ENCODE measurements at places on chromosomes 2 and 18.
A peak's percentile ranks its signal among the peaks of the same experiment; 100 is the strongest.

DNA sequence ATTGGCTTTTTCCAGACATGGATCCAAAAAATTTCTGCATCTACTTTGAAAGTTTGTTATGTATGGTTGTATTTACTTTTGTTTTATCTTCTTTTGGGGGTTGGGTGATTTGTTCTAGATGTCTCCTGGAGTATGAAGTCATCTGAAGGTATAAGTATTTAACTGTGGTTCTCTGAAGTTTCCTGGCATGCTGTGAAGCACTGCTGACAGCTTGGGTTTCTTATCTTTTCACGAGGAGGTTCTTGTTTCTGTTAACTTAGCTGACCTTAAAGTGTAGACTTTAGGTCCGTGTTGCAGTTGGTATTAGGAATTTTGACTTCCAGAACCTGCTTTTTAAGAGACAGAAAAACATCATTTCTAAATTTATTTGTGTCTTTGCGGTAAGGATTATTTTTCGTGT is 15.9 kb downstream of the GLS start:
- DNase-seq = no peak

DNA sequence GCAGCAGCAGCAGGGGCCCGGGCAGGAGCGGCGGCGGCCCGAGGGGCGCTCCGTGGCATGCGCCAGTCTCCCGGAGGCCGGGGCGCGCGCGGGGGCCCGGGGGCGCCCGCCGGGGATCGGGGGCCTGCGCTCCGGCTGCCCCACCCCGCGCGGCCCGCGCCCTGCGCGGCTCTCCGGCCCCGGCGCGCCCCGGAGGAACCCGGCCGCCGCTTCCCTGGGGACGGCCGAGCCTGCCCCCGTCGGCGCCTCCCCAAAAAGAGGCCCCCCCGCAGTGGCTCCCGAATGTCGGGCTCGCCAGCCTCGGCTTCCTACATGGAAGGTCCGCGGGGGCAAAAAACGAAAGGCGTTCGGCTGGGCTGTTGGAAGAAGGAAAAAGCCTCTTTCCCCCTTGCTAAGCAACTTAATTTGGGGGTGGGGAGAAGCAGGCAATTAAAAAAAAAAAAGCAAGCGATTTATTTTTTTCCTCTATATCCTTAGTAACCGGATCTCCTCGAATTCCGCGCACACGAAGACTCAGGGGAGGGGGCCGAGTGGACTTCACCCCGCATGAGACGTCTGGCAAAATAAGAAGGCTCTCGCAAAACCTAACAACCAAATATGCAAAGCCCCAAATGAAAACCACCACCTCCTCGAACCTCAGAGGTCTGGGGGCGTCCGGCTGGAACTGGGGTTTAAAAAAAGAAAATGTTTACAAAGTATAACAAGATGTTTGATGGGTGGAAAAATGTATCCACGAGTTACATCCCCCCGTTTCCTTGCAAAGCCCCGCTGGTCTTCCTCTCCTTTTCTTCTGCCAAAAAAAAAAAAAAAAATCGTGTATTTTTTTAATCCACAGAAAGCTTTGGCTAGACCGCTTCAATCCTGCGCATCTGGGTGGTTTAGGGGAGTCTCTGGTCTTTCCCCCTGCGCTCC is at the start of gene SMAD7:
TSS of gene SMAD7 (minus strand) at position 430 of the 912 bp plus-strand sequence. CDS start 541 bp downstream, outside the sequence.
- no peak for DNase-seq

GRCh38 chr2:191783416-191783815 is 63.5 kb downstream of the CAVIN2 start:
- DNase-seq = no peak

- DNase-seq = no peak
These were observed 49.1 kb upstream of the PIK3C3 start for GRCh38 chr18:41905786-41906527.

- DNase-seq = no peak
These were observed 1508.7 kb upstream of the TMEFF2 start for GRCh38 chr2:193703411-193703810.

- DNase-seq = no peak
These were observed 1.9 kb downstream of the BMPR2 start for GRCh38 chr2:202378001-202378400.

- no peak for DNase-seq
These were observed 54.3 kb downstream of the HAUS1 start for GRCh38 chr18:46158499-46158898.

- DNase-seq = no peak
These were observed 42.2 kb downstream of the KLHL14 start for GRCh38 chr18:32730620-32731091.

DNA sequence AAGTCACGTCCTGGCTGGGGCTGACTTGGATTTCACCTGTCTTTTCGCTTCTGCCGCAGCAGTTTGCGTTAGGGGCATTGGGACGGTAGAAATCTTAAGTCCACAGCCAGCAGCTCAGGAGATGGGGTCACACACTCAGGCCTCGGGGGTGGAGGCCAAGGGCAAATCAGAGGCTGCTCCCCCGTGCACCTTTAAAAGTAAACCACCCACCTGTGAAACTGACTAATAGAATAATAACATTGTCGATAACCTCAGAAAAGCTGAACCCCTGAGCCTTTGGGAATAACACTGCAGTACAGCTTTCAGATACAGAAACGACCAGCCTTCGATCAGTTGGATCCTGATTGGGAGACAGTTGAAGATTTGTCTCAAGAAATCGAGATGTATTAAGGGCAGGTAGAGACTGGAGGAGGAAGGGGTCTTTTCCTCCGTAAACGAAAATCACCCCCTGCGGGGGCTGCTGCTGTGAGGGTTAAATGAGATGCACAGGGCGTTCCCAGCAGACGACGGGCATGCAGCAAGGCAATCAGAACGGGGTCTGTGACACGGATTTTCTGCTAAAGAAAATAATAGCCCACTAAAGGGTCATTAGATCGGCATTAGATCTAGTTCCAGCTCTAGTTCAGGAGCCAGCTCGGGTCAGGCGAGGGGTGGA is 16.4 kb upstream of the NFATC1 start:
- DNase-seq = no peak

GRCh38 chr2:64501946-64502345 is 22.2 kb upstream of the AFTPH start:
- DNase-seq = no peak

- DNase-seq = no peak
These were observed 448.7 kb downstream of the ERBB4 start for GRCh38 chr2:212089873-212090272.

- no peak for DNase-seq
These were observed 42.9 kb downstream of the ADI1 start for GRCh38 chr2:3476321-3476984.

DNA sequence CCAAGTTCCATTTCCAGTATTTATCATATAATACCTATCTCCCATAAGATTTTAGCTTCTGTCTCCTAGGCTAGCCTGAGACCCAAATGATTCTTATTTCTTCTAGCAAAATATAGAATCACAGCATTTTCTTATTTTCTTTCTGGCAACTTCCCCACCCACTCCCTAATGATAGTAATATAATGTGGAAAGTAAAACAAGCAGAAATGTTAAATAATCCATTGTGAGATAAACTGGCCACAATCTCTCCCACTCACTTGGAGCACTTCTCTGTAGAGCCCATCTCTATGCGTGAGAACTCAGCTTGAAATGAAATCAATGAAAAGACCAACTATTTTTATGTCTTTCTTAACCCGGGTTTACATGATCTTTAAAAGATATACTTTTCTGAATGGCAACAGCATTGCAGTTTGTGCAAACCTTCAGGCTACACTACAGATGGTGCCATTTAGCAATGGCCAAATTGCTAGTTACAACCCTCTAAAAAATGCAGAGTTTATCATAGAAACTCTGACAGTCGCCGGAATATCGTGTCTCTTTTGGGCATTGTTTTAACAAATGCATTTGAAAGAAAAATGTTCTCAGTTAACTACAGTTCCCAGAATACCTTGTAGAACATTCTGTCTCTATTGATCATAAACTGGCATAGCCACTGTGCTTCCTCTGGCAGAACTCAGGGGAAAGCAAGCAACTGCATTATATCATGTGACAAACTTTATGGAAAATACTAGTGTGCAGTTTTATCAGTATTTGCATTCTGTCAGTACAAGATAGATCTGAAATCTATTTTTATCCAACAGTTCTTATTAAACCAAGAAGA is 1407.4 kb upstream of the ZEB2 start:
- DNase-seq = no peak

GRCh38 chr18:75779910-75780309 is 352.4 kb upstream of the SMIM21 start:
- DNase-seq = no peak

DNA sequence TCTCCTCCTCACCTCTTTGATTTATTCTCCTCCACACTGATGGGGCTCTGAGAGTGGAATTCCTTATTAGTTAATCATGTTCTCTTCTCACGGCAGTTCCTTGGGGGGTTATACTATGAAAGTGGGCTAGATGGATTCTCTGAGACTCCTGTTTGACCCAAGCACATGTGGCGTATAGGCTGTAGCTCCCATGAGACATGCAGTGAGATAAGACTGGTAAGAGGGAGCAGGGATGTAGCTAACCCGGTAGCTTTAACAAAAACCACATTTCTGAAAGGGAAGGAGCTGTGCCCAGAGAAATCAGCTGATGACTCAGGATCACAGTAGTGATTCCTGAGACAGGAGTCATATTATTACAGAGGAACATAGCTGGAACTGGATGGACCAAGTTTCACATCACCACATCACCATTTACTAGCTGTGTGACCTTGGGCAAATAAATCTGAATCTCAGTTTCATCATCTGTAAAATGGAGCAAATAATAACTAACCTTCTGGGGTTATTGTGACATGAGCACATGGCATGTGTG is 82.9 kb downstream of the CRIM1 start:
- DNase-seq = peak; percentile 73

DNA sequence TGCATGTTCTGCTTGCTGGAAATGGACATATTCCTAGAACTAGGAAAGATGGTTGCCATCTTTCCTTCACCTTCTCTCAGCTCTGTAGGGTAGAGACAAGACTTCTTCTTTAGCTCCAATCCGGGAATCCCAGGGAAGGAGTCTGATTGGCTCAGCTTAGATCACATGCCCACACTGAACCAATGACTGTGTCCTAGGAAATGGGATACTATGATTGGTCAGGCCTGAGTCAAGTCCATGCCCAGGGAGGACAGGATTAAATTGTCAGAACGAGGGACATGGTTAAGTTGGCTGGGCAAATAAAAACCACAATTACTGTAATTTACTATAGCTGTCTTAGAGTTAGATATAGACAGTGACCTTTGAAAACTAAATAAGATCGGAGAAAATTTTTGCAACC is 31.4 kb downstream of the SEMA4F start:
- DNase-seq = no peak

- DNase-seq = no peak
These were observed 101.7 kb upstream of the FN1 start for GRCh38 chr2:215537611-215538010.

DNA sequence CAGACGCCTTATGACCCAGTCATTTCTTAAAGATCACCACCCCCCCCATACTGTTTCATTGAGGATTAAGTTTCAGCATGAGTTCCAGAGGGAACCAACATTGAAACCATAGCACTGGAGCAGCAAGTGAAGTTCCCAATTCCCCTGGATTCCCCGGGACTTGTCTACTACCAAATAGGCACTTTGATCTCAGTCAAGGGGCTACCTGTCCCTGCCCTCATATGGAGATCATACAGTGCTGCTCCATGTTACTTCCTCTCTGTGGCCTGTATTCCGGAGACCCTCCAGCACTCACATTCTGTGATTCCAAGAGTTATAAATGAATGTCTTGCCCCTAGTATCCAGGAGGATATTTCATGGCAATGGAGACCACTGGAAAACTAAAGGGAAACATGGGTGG is 42.5 kb downstream of the RNF144A start:
- DNase-seq = no peak

DNA sequence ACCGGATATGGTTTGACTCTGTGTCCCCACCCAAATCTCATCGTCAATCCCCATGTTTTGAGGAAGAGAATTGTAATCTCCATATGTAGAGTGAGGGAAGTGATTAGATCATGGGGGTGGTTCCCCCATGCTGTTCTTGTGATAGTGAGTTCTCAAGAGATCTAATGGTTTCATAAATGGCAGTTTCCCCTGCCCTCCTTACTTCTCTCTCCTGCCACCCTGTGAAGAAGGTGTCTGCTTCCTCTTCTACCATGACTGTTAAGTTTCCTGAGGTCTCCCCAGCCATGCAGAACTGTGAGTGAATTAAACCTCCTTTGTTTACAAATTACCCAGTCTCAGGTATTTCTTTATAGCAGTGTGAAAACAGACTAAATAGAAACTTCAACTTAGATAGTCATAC is 69.5 kb downstream of the SESTD1 start:
- no peak for DNase-seq

DNA sequence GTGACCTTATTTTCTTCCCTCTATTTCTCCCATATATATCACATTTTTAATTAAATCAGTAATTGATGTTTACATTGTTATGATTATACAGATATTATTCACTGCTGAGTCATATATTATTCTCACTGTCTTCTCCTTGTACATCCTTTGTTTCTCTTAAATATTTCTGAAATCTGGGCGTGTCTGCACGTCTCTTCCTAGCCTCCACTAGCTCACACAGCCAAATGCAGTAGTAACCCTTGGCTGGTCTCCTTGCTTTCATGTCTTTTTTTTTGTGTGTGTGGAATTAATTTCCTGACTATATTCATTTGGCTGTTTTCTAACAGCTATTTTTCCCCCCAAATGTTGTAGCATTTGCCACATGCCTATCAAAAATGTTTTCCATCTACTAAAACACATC is 15.8 kb downstream of the CCNYL1 start:
- no peak for DNase-seq

DNA sequence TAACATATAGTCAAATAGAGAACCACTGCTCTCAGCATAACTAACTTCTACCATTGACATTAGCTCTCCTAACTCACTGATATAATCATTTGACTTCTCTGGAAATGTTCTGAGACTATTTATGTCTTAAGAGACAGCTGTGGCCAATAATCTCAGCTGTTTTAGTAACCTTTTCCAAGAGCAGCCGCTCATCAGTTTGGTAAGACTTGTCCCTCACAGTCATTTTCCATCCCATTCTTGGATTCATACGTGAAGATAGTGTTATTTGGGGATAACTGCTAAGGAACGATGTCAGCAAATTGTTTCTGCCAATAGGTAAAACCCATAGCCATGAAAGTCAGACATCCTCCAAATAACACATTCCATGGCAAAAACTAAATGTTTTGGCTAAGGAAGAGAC is 127.8 kb downstream of the LNPK start:
- no peak for DNase-seq

DNA sequence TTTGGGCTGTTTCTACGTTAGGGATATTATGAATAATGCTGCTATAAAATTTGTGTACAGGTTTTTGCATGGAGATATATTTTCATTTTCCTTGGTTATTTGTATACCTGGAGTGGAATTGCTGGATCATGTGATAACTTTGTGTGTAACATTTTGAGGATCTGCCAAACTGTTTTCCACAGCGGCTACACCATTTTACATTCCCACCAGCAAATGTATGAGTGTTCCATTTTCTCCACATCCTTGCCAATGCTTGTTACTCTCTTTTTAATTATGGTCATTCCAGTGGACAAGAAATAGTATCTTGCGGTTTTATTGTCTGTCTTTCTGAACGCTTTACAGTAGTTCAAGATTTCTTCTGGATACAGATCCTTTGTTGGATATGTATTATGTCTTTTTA is 13.6 kb downstream of the GORASP2 start:
- DNase-seq = no peak
